ENCODE measurements at places on chromosomes 2 and 18.

- peak; percentile 74 for DNase-seq
Observed at GRCh38 chr2:102229141-102229769, 42.4 kb downstream of the IL1RL2 start.

DNA sequence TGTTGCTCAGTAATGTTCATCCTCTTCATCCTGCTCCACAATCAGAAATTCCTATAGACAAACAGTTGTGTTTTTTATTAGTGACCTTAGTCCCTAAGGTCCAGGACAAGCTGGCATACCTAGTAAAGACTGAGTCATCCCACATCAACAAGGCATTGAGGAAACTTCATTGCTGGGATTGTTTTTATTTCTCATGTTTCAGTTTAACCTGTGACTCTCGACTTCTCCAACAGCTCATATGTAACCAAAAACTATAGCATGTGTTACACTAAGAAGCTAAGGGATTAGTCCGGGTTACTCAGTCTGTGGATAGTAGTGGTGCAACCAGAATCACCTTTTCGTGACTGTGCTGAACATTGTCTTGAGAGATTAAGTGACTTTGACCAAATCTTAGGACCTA is 292.1 kb downstream of the RDH14 start:
- no peak for DNase-seq

GRCh38 chr18:56921896-56922480 is 224.9 kb upstream of the BOD1L2 start:
- no peak for DNase-seq

DNA sequence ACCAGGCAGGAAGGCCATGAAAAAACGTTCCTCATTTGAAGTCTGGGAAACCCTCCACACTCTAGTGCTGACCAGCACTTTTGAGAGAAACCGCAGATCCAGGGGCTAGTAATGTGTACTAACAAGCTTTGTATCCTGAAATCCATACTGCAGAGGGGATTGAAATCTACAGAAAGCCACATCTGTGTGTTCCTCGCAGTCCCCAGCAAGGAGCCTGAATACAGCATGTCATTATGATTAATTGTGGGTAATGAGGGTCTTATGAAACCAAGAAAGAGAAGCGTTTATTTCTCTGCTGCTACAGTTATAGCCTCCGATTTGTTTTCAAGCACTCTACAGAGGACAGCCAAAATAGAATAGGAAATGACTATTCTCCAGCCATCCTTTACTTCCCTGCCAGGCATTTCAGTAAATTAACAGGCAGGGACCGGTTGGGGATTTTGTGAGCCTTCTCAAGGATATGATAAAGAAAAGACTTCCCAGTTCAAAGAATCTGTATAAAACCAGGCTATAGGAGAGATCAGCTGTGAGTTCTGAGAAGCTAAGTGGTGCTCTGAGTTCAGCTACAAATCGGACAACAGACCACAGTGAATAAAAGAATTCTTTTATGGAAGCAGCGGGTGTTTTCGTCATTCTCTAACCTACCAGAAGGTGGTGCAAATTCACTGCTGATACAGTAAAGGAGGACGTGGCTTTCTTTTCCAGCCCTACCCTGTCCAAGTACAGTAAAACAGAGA is 133.4 kb downstream of the INSIG2 start:
- DNase-seq: no peak

DNA sequence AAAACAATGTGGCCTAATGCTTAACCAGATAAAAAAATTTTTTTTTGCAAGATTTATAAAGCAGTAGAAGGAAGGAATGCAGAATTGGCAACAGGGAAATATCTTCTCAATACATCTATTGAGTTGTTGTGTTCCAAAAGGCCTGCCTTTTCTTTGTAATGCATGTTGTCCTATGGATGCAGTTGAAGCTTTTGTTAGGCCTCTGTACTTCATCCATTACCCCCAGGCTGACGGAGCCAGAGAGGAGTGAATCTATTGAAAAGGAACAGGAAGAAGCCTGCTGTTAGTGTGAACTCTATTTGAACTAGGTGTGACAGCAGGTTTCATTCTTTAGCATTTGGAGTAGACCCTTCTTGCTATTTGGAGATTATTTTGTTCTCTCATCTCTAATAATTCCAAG is 56.5 kb downstream of the MTX2 start:
- DNase-seq: no peak

GRCh38 chr2:233807215-233807865 is 29.2 kb downstream of the MROH2A start:
- DNase-seq: no peak

GRCh38 chr2:145481334-145481922 is 961.5 kb upstream of the ZEB2 start:
- no peak for DNase-seq

GRCh38 chr18:11906926-11907874 is 917 bp downstream of the MPPE1 start:
- no peak for DNase-seq

- no peak for DNase-seq
Observed at GRCh38 chr2:53289309-53290006, 478.1 kb upstream of the CHAC2 start.

DNA sequence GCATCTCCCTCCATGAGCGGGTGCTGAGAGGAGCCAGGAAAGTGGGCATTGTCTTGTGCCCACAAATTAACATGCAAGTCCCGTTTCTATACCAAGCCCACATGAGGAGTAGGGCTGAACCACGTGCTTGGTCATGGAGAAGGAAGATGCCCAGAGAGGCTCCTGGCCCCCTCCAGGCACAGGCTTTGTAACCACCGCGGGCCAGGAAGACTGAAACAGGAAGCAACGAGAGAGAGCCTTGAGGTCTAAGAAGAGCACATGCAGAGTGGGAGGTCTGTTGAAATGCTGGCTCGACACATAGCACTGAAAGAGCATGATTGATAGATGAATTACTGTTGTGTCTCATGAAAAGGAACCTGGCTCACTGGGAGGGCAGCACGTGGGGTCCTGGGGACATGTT is 36.3 kb downstream of the VWA3B start:
- DNase-seq: no peak

DNA sequence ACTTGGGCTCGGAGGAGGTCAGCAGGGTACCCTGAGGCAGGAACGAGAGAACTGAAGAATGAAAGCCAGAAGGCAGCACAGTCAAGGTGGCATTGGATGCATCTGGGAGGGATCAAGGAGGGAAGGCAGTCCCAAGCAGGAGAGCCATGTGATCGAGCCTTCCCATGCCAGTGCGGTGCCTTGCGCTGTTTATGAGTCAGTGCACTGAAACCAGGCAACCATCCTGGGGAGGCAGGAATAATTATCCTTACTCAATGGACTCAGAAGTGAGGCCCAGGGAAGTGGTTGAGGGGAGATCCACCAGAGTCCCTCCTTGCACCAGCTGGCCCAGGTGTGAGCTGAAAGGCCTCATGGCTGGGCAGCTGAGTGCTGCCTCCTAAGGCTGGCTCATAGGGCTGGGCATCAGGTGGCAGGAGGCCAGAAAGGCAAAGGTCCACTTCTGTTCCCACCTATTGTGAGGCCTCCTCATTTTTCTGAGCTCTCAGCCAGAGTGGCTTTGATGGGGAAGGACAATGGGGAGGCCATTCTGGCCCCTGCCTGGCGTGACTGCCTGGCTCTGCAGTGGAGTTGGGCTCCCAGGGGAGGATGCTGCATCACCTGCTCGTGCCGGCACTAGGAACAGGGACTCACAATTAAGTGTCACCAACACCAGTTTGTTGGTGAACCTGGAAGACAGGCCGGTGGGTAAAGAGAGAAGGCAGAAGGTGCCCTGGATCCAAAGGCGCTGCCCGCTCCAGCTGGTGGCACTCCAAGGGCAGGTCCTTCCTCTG is 82.3 kb downstream of the TFCP2L1 start:
- no peak for DNase-seq

- DNase-seq: no peak
Observed at GRCh38 chr18:44911773-44912172, 231.1 kb downstream of the SETBP1 start.

DNA sequence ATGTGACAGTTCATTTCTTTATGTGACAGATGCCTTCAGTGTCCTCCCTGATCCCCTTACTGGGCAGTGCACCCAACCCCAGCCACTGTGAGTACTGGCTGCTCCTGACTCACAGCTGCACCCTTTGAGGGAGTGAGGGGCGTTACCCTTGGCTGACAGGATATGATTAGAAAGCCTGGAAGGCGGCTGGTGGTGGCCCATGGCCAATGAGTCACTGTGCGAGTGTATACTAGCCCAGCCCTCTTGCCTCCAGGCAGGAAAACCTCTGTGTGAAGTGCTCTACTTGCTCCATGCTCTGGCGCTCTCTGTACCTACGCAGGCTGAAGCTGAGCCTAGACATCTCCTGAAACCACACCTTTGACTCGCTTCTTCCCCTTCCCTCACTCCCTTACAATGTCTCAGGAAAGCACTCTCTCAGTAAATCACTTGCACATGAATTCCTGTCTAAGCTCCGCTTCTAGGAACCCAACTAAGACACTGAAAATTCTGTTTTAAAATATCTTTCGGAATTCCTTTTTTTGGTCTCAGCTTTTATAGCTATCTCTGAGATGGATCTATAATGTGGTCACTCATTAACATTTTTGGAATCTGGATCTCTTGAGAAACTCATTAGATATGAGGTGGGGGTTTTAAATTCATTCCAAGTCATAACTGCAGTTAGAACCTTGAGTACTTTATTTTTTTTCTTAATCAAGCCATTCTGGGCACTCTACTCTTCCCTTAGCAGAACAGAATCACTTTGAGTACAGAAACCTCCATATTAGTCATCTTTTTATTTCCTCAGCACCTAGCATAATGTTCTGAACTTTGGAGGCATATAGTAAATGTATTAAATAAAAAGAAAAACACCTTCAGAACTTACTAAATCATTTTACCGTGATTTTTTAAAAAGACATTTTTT is 25.3 kb upstream of the STAM2 start:
- DNase-seq: peak; percentile 96

- DNase-seq: no peak
Observed at GRCh38 chr2:232741294-232741693, 35.1 kb downstream of the KCNJ13 start.

DNA sequence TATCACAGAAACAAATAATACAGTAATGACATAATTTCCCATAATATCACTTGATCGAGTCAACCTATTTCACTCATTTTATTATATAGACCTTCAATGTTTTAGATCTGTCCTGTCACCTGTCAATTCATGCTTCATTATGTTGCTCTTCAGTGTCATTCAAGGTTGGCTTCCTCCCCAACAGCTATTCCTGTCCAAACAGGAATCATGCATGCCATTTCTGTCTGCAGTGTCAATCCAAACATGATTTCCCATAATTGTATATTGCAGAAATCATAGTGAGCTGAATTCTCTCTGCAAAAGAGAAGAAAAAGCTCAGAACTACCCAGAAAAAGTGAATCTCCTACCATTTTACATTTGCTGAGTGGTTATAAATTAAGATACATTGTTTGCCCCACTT is 628.6 kb downstream of the NR4A2 start:
- no peak for DNase-seq

- no peak for DNase-seq
Observed at GRCh38 chr2:146820672-146821071, 1024.2 kb upstream of the ACVR2A start.

DNA sequence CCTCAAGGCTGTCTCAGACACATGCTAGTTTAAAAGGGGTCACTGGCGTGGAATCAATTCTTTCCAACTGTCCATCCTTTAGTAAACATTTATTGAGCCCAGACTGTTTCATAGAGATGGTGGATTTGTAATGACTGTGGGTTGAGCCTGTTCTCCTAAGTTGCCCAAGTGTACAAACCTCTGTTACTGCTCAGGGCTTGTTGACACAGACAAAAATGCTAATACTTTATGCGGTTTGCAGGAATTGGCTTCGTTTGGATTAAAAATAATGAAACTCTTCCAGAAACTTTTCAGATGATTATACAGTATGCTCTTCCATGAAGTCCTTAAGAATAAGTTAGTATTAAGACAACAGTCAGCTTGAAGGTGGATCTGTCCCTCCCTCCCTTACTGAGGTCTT is 83.6 kb upstream of the MGAT5 start:
- DNase-seq: no peak

Measured in lower leg skin (tissue), 4 donors.